Stimulated activated CD4-positive, alpha-beta T cell treated with anti-CD3 and anti-CD28 coated beads, Interleukin-15, amount 100 ng/mL, for 1 hour (primary cell): ENCODE measurements at places on chromosomes 16 and 17.

DNA sequence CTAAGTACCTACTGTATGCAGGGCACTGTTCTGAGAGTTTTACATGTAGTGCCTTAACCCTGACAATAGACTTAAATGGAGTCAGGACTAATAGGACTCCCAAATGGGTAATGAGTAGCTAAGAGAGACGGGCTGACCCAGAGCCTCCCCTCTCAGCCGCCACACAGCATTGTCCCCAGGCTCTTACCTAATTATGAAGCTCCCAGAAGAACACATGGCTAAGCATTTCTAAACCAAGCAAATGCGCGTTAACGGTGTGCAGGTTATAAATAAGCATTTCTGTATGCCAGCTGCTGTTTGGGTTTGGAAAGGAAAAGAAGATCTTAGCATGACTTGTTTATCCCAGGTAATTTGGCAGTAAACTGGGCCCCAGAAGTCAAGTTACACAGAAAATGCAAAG lies 14.3 kb downstream of the KATNIP start:
- no peak for DNase-seq

GRCh38 chr16:76446251-76446650 lies 169.1 kb downstream of the CNTNAP4 start:
- DNase-seq = no peak

DNA sequence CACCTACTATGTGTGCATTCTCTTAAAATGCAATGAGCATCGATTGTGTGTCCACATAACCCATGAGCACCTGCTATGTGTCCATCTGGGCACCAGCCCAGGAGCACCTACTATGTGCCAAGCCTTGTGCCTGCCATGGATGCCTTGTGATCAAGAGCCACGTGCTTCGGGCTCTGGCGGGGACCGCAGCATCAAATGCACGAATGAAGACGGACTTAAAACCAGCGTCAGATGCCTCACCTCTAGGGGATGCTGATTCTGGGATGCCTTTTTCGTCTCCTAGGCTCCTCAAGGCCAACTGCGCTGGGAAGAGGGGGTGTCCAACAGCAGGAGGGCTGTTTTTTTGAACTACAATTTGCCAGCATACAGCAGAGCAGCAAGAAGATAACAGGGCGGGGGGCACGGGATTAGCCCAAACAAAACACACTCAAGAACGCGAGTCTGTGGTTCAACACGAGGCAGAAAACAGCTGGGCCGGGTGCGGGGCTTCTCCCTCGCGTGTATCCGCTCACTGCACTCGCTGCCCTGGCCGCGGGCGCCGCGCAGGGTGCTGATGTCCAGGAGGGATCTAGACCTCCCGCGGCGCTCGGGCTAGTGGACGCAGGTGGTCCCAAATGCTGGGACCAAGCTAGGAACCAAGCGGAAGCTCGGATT lies 1.2 kb upstream of the GLIS2 start:
- DNase-seq = no peak

GRCh38 chr17:82204831-82205719 lies 7.6 kb downstream of the CCDC57 start:
- DNase-seq = no peak

DNA sequence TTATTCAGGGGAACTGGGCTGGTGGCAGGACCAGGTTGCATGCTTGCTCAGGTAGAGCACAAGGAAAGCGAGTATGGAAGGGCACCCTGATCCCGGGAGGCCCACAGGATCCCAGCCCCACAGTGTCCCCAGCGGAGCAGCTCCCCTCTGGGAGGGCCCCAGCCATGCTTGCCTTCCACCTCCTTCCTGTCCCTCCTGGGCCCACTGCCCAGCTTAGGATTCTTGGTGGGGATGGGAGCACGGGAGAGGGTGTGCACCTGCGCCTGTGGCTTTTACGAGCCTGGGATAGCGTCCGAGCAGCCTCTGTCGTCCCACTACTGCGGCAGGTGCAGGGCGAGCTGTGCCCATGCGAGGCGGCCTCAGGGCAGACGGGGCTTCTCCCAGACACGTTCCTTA lies 114.5 kb downstream of the BANP start:
- DNase-seq = no peak

DNA sequence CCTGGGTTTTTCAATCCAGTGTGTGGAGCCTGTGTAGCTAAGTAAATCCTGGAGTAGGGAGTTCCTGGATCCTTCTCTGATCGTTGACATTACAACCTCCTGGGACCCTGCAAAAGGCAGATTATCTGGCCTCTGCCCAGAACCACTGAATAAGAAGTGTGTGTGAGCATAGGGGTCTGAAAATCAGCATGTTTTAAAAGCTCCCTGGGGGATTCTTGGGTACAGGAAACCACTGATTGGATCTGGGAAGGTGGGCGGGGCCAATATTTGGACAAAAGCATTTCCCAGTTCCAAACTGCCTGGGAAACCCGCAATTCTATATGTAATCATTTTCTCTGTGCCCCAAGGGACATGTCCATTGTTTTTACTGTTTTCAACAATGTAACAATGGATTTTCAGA lies 27.2 kb upstream of the BEAN1 start:
- no peak for DNase-seq

GRCh38 chr17:57902800-57903759 lies 52.1 kb downstream of the CUEDC1 start:
- DNase-seq = no peak

- no peak for DNase-seq
Observed at GRCh38 chr16:87703835-87704375, 61.9 kb downstream of the KLHDC4 start.

DNA sequence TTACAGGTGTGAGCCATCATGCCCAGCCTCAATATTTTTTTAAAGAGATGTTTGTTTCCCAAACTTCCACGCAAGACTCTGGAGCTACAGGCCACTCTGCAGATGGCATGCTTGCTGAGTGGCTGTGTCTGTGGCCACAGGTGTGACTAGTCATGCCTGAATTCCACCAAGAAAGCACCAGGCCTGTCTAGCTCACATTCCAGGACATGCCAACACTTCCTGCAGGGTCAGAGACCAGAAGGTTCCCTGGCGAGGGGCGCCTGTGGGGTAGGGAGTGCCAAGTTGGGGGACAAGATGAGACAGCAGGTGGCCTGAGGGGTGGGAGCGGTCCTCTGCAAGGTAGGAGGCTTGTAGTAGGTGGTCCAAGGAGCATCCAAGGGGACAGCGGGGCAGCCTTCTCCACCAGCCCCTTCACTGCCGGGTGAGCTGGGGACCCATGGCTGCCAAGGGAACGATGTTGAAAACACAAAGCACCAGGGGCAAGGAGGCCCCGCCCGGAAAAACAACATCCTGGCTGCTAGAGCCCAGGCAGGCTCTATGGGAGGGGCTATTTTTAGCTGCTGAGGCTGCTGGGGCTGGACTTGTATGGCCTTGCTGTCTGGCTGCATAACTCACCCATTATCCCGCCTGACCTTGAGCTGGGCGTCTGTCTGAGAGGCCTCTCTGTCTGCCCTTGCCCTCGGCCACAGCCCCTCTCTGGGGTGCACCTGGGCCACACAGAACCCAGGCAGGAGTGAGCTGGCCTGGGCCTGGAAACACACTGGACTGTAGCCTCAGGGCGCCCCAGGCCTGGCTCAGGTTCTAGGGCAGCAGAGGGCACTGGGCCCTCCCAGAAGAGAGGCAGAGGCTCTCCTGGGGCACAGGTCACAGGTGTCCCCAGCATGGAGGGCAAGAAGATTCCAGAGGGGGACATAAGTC lies 5.7 kb downstream of the TRIM47 start:
- no peak for DNase-seq

DNA sequence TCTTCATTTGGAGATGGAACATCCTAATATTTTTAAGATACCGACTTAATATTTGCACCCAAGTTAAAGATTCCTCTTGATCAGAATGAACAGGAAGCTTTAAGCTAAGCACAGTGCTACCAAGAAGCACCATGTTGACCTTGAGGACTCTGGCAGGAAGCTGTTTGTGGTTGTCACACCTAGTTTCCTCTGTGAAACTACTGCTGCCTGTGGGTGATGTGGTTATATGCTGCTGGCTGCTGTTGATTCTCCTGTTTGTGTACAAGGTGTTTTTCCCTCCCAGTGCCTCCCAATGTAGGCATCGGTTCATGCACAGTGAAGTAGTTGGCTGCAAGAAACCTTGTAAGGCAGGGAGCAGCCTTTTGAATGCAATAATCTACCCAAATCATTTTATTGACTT lies 23.4 kb downstream of the RBL2 start:
- peak; percentile 51 for DNase-seq

- no peak for DNase-seq
Observed at GRCh38 chr17:59629174-59629573, 9.5 kb downstream of the CLTC start.

GRCh38 chr16:66746682-66747081 lies 4.7 kb downstream of the DYNC1LI2 start:
- no peak for DNase-seq

DNA sequence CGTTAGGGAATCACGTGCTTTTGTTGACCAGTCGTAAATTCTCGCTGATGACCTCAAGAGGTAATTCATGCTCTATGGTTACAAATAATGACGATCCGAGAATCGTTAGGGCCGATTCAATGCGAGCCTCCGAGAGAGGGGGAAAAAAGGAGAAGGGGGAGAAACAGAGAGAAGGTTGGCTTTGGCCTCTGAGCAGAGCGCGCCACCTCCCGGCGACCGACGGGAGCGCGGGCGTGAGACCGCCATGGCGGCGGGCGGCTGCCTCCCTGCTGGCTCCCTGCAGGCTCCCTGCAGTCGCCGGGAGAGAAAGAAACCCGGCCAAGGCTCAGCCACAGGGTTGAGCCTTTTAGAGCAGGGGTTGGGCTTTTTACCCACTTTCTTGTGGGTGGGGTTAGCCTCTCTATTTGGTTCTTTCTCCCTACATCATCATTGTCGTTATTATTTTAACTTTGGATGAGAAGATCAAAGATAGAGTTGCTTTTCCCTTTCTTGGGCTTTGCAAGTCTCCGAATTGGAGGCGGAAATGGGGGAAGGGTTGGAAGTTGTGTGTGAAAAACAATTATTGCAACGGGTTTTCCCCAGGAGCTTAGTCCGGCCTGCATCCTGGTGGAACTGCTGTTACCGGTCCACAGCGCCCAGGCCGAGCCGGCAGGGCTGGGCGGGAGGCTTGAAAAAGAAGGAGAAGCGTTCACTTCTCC lies 410 bp upstream of the HOXB5 start:
- peak; percentile 67 for DNase-seq

DNA sequence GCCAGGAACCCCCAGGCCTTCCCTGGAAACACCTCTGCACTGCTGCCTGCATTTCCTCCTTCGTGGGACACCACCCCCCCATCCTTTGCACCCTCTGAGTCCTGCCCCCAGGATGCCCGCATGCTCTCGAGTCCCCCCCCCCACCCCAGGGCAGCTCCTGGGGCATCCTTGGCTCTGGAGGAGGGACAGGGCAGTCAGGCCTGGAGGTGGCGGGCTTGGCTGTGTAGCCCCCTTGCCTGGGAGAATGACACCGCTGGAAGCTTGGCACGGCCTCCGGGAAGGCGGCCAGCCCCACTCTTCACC lies 98.9 kb upstream of the GSE1 start:
- DNase-seq = no peak

DNA sequence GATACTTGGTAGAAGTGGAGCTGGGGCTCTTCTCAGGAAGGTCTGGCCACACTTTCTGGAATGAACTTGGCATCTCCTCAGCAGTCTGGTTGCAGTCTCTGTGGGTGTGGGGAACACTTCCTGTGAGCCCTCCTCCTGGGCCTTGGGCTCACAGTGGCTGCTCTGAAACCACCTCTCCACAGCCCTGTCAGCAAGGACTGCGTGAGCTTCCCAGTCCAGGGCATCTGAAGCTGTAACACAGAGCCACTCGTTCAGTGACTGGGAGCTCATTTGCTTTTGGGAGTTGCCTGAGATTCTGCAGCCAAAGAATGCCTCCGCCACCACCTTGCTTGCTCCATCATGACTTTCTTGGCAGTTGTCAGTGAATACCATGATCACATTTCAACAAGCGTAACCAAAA lies 60.0 kb downstream of the CLEC16A start:
- no peak for DNase-seq

- DNase-seq = no peak
Observed at GRCh38 chr16:7183768-7184167, 148.9 kb upstream of the RBFOX1 start.

- no peak for DNase-seq
Observed at GRCh38 chr16:66020046-66020445, 346.4 kb upstream of the CDH5 start.

DNA sequence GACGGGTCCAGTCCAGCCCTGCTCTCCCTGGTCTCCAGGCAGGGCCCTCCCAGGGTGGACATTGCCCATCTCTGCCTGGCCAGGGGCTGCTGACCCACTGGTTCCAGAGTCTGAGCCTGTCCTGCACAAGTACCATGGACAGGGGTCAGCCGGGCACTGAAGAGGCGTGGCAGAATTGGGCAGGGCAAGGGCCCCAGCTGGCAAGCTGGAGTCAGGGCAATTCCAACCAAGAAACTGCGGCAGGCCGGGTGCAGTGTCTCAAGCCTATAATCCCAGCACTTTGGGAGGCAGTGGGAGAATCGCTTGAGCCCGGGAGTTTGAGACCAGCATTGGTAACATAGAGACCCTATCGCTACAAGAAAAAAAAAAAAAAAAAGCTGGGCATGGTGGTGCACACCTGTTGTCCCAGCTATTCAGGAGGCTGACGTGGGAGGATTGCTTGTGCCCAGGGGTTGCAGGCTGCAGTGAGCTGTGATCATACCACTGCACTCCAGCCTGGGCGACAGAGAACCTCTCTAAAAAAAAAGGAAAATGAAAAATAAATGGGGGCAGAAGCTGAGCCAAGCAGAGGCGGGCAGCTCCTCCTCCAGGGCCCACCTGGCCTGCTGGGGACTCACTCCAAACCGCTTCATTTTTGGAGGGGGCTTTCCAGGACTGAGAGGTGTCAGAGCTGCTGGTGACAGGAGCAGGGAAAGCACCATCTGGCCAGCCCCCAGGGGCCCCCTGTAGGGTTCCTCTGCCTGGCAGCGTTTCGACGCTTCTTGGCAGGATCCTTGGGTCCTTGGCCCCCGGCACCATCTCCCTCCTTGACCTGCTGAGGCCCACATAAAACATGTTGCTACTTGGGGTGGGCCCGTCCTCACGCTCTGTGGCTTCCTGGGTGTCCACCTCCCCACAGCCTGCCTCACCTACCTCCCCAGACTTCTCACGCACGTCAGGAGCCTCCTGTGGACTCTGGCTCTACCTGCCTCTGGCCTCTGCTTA lies 2.9 kb upstream of the MAFG start:
- DNase-seq = no peak

DNA sequence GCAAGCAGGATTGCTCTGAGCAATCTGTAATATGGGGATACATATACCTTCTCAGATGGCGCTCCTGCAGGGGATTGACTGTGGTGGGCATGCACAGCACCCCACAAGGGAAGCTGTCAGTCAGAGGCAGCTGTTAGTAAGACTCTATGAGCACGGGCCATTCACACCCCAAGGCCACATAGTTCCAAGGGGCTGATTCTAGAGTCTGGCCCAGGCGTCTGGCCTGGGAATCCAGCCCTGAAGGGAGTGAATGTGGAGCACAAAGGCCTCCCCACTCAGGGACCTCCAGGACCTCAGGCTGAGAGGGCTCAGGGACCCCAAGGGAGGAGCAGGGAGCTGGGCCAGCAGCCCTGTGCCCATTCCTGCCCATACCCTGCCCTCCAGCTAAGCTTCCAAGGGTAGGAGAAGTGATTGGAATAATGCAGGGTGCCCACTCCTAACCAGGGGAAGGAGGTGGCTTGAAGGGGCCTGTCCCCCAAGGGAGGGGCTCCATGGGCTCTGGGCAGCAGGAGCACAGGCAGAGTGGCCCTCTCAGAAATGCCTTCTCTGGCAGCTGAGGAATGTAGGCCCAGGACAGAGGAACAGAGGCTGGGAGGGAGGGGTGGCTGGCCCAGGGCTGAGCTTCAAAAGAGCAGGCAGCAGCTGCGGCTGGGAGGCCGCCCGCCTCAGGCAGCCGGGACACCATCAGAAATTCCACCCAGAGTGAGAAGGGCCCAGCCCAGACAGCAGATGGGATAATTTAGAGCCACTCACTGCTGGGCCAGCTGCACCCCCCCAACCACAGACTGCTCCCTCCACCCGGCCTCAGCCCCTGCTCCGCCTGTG lies 48.9 kb upstream of the MRPS23 start:
- no peak for DNase-seq

GRCh38 chr17:69900829-69901228 lies 174.2 kb upstream of the KCNJ16 start:
- DNase-seq = no peak
